ENCODE measurements at places on chromosomes 11 and 22. TPM values are rescaled to one million over a fixed set of nuclear protein-coding genes. Genes with fewer than 3 reads are reported as not detected.

Gene TMEM45B
- 2.5 TPM for total RNA-seq

Gene KRTAP5-1
- not detected for total RNA-seq

Gene MS4A6A
- not detected for total RNA-seq

Gene INS
- not detected for total RNA-seq
